ENCODE measurements at places on chromosomes 4 and X. TPM values are rescaled to one million over a fixed set of nuclear protein-coding genes. Genes with fewer than 3 reads are reported as not detected.

Gene RBM47
- total RNA-seq = 0.48 TPM

Gene GABRG1
- total RNA-seq = not detected

DNA sequence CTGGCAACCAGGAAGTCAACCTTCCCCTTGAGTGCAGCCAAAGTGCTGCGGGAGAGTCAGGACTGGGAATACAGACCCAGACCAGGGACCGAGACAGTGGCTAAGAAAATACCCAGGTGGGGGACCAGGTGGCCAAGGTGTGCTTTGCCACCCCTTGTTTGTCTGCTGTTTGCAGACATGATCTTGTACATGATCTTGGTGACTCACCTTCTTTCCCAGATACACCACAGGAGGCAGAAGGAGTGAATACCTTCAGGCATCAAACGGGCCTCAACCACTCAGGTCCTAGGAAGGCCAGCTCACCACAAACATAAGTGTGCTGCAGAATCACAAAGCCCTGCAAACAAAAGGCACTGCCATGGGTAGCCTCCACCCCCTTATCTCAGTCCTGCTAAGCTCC, 62.0 kb downstream of the CNGA2 start:
- peaks cover 13% of the 10 kb centered on the region for H3K27me3 ChIP-seq
- H3K4me1 ChIP-seq = no peaks in the 10 kb centered on the region
- H3K4me3 ChIP-seq = no peak overlapping the region
- H3K36me3 ChIP-seq = peaks cover 6% of the 10 kb centered on the region

Gene ATP2B3
- 0.05 TPM for total RNA-seq

DNA sequence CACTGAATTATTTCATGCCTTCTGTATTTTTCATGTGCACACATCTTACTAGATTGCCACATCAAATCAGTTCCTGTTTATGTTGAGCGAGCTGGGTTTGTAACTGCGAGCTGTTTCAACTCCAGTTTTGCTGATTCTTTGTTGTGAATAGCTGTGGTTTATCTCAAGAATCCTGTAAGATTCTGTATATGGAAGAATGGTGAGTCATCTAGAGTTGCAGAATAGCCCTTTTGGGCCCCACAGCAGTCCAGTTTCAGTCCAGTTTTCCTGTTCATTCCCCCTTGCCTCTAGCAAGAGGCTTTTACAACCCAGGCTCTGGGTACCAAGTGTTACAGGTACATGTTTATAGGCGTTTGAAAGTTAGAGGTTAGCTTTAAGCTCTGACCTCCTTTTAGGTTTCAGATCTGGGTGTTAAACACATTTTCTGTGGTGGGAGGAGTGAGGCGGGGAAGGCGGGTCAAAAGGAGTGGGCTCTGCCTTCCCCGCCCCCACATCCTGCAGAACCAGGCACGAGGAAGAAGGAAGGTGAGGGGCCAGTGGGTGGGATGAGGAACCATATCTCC, 32.7 kb downstream of the TBC1D14 start:
- H3K27me3 ChIP-seq = no peaks in the 10 kb centered on the region
- H3K27ac ChIP-seq = no peak overlapping the region
- peaks cover 64% of the 10 kb centered on the region for H3K4me1 ChIP-seq
- no peak overlapping the region for H3K4me3 ChIP-seq

DNA sequence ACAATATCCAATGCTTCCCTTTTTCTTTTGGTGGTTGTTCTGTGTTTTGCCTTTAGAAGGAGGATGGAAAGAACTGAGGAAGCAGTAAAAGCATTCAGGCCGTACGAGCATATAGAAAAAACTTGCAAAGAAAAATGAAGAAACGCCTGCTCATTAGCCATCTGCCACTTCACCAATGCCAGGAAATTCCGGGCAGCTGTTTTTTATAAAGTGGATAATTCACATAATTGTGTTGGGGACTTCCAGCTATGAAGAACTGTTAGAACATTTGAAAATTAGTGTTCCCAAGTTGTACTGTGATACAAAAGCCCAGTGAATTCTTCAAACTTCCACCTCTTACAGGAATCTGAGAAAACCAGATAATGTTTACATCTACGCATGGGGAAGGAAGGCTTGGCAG, 11.7 kb downstream of the RELL1 start:
- no peak for DNase-seq
- no peaks in the 10 kb centered on the region for H3K27me3 ChIP-seq
- peaks cover 32% of the 10 kb centered on the region for H3K4me1 ChIP-seq
- peaks cover 26% of the 10 kb centered on the region for H3K36me3 ChIP-seq
- H3K4me3 ChIP-seq = no peak overlapping the region

- no peak overlapping the region for H3K27ac ChIP-seq
- no peak overlapping the region for H3K4me3 ChIP-seq
- DNase-seq = no peak
- no peaks in the 10 kb centered on the region for H3K36me3 ChIP-seq
- H3K4me1 ChIP-seq = peaks cover 6% of the 10 kb centered on the region
These were observed 143.1 kb downstream of the RBM47 start for GRCh38 chr4:40486534-40486933.

DNA sequence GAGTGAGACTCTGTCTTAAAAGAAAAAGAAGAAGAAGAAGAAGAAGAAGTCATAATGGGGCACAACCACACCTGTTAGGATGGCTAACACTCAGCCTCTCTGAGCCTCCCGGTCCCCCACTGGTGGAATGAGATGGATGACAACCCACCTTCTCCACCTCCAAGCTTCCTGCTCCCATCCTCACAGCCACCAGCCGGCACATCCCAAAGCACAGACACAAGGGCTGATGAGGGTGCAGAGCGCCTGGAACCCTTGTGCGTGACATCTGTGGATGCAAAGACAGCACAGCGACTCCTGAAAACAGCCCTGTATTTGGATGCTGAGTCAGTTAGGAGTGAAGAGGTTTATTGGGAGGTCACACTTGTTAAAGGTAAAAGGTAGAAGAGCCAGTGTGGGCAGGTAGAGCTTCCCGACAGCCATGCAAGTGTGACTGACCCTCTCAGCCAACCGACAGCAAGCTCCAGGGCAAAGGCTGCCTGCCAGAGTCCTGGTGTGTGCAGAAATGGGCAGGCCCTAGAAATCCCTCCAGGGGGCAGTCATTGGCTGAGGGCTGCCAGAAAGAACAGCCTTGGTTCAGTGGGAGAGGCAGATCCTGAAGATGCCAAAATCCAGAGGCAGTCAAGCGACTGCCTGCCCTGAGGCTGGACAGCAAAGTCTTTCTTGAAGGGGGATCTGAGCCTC, 26.6 kb upstream of the MAN2B2 start:
- peaks cover 97% of the 10 kb centered on the region for H3K27me3 ChIP-seq
- H3K4me3 ChIP-seq = no peak overlapping the region
- peak; percentile 29 for DNase-seq

- DNase-seq = no peak
- no peaks in the 10 kb centered on the region for H3K36me3 ChIP-seq
- no peak overlapping the region for H3K27ac ChIP-seq
- H3K4me1 ChIP-seq = no peaks in the 10 kb centered on the region
These were observed 71.9 kb downstream of the WDFY3 start for GRCh38 chr4:84894621-84895020.

Gene BEX2
- total RNA-seq = 19.2 TPM

- H3K27ac ChIP-seq = no peak overlapping the region
- no peak for DNase-seq
- H3K4me3 ChIP-seq = no peak overlapping the region
- no peaks in the 10 kb centered on the region for H3K36me3 ChIP-seq
- no peaks in the 10 kb centered on the region for H3K4me1 ChIP-seq
These were observed 246.7 kb upstream of the DIPK2B start for GRCh38 chrX:45447331-45447730.

GRCh38 chr4:180314972-180315371, 1928.2 kb upstream of the TENM3 start:
- H3K4me1 ChIP-seq = no peaks in the 10 kb centered on the region
- H3K36me3 ChIP-seq = no peaks in the 10 kb centered on the region
- no peak for DNase-seq
- no peak overlapping the region for H3K27ac ChIP-seq
- H3K27me3 ChIP-seq = no peaks in the 10 kb centered on the region

DNA sequence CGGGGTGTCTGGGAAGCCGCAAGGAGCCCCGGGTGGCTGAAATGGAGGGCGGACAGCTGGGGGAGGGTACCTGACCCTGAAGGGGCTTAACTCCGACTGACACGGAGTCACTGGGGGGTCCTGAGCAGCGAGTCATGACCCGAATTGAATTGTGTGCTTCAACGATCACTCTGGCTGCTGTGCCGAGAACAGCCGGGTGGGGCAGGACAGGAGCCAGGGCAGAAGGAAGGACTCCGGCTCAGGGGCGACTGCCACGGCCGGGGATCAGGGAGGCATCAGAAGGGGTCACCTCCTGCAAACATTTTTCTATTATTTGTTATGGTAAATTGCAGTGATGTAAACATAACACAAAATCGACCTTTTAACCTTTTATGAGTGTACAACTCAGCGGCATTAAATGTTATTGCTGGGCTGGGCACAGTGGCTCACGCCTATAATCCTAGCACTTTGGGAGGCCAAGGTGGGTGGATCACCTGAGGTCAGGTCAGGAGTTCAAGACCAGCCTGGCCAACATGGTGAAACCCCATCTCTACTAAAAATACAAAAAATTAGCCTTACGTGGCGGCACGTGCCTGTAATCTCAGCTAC, 21.6 kb downstream of the ZFYVE28 start:
- no peak overlapping the region for H3K4me3 ChIP-seq
- peaks cover 63% of the 10 kb centered on the region for H3K27me3 ChIP-seq
- no peak overlapping the region for H3K27ac ChIP-seq

- DNase-seq = peak; percentile 16
- no peak overlapping the region for H3K27ac ChIP-seq
- H3K36me3 ChIP-seq = peaks cover 2% of the 10 kb centered on the region
- no peak overlapping the region for H3K4me3 ChIP-seq
These were observed 53.1 kb downstream of the ATXN3L start for GRCh38 chrX:13266641-13267345.

DNA sequence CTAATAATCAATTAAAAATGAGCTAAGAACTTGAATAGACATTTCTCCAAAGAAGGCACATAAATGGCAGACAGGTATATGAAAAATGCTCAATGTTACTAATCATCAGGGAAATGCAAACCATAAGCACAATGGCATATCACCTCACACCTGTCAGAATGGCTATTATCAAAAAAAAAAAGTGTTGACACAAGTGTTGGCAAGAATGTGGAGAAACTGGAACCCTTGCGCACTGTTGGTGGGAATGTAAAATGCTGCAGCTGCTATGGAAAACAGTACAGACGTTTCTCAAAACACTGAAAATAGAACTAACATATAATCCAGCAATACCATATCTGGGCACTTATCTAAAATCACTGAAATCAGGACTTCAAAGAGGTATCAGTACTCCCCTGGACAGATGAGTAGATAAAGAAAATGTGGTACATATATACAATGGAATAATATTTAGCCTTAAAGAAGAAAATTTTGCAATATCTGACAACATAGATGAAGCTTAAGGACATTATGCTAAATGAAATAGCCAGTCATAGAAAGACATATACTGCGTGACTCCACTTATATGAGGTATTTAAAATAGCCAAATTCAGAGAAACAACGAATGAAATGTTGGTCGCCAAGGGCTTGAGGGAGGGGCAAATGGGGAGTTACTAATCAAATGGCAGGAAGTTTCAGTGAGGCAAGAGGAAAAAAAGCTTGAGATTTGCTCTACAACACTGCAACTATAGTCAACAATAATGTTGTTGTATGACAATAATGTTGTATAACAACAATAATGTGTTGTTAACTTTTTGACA, 175.5 kb downstream of the WDFY3 start:
- H3K27ac ChIP-seq = no peak overlapping the region
- no peaks in the 10 kb centered on the region for H3K4me1 ChIP-seq
- H3K27me3 ChIP-seq = no peaks in the 10 kb centered on the region
- H3K36me3 ChIP-seq = peaks cover 16% of the 10 kb centered on the region

- no peaks in the 10 kb centered on the region for H3K4me1 ChIP-seq
- H3K27me3 ChIP-seq = no peaks in the 10 kb centered on the region
- H3K27ac ChIP-seq = no peak overlapping the region
- no peaks in the 10 kb centered on the region for H3K36me3 ChIP-seq
- no peak overlapping the region for H3K4me3 ChIP-seq
These were observed 31.6 kb upstream of the SOD3 start for GRCh38 chr4:24763631-24764297.

DNA sequence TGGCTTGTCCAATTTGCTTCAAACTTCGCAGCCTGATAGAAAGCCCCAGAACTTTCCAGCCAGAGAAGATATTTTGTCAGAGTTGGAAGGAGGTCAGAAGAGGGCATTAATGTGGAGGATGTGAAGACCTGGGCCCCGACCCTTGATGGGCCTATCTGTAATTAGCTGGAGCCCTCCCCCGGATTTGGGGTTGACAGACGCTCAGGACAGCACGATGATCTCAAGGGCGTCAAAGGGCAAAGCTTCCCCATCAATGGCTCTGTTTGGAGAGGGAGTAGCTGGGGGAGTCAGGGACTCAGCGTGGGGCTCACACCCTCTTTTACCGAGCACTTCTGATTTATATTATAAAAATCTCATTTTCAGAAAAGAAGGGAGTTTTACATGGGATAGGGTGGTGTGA, 59.0 kb upstream of the PPP2R3B start:
- H3K27ac ChIP-seq = no peak overlapping the region
- peaks cover 24% of the 10 kb centered on the region for H3K4me1 ChIP-seq
- no peak for DNase-seq
- H3K36me3 ChIP-seq = no peaks in the 10 kb centered on the region
- no peak overlapping the region for H3K4me3 ChIP-seq
- peaks cover 17% of the 10 kb centered on the region for H3K27me3 ChIP-seq

DNA sequence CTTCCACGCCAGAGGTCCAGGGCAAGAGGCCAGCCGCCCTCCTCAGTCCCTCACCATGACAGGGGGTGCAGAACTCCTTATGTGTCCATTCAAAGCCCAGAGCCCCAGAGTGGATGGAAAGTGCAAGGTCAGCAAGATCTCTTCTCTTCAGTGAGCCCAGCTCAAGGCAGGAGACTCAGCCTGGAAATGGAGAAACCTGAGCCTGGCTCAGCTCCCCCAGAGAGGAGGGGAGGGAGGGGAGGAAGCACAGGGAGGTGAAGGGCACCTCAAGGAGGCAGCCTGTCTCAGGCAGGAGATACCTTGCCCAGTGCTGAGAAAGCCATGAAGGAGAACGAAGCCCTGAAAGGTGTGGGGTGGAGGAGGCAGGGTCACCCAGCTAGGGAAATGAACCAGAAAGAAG, 121.8 kb upstream of the PJA1 start:
- no peak overlapping the region for H3K4me3 ChIP-seq
- H3K4me1 ChIP-seq = no peaks in the 10 kb centered on the region
- no peaks in the 10 kb centered on the region for H3K27me3 ChIP-seq
- no peaks in the 10 kb centered on the region for H3K36me3 ChIP-seq

DNA sequence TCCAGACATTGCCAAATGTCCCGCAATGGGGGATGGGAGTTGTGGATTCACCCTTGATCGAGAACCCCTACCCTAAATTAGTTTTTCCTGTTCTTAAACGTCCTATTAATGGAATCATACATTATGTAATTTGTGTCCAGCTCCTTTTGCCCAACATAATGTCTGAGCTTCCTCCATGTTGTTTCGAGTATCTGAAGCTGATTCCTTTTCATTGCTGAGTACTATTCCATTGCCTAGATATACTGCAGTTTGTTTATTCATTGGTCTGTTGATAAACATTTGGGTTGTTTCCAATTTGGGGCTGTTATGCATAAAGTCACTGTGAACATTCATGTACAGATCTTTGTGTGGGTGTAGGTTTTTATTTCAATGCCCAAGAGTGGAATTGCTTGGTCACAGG, 251.3 kb downstream of the BCOR start:
- H3K27me3 ChIP-seq = no peaks in the 10 kb centered on the region
- H3K27ac ChIP-seq = no peak overlapping the region
- no peak for DNase-seq
- H3K4me1 ChIP-seq = peaks cover 39% of the 10 kb centered on the region

Measured in neural crest cell (in vitro differentiated cells).